ENCODE measurements at places on chromosomes 13 and 19. TPM values are rescaled to one million over a fixed set of nuclear protein-coding genes. Genes with fewer than 3 reads are reported as not detected.

Gene KCNJ14
- total RNA-seq = 0.19 TPM

Gene BRME1
- 0.76 TPM for total RNA-seq

Gene SIGLEC12
- 0.19 TPM for total RNA-seq

Gene SELENOV
- total RNA-seq = not detected

Gene NCCRP1
- not detected for total RNA-seq

Gene SLAIN1
- 4.6 TPM for total RNA-seq

Gene PTBP1
- 67.6 TPM for total RNA-seq

Gene NOTCH3
- 28.5 TPM for total RNA-seq

Gene ZSCAN18
- total RNA-seq = 65.8 TPM

Gene IQCN
- 0.43 TPM for total RNA-seq

Gene MIA
- total RNA-seq = not detected

Gene RASGRP4
- total RNA-seq = 1.7 TPM

Gene METTL21C
- not detected for total RNA-seq

Gene PRTN3
- not detected for total RNA-seq

Gene PRSS57
- total RNA-seq = not detected
